ENCODE measurements at places on chromosomes 16 and 17.

DNA sequence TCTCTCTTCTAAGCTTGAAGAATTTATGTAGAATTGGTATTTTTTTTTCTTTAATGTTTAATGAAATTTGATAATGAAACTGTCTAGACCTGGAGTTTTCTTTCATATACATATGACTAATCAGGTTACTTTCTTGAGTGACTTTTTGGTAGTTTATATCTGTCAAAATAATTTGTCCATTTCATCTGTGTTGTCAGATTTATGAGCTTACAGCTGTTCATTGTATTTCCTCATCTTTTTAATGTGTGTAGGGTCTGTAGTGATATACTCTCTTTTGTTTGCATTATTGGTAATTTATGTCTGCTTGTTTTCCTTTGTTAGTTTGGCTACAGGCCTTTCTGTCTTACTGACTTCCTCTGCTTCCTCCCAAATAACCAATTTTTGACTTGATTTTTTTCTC lies 55.7 kb downstream of the TAOK1 start:
- no peak for DNase-seq

- no peak for DNase-seq
These were observed 190.3 kb downstream of the CPPED1 start for GRCh38 chr16:12613131-12613991.

DNA sequence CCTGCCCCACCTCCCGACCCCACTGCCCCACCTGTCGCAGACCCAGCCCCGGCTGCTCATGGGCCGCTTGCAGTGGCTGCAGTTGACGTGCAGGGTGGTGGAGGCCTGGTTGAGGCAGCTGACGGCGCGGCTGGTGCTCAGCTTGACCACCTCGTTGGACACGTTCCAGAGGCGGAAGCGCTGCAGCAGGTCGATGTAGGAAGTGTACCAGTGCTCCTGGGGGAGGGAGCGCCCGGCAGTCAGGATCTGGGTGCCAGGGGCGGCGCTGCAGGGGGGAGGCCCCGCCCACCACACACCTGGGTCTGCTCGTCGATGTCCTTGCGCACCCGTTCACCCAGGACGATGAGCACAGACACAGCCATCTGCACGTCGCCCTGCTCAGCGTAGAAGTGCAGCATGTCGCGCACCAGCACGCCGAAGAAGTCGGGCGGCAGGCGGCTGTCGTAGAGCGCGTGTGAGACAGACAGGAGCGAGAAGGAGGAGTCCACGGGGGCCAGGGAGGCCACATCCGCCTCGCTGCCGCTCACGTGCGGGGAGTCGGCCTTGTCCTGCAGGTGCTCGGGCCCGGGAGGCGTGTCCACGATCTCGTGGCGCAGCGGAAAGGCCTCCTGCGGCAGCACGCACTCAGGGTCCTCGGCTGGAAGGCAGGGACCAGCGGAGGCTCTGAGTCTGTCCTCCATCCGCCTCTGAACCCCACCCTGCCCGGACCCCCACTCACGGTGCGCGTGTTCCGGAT lies 995 bp upstream of the JMJD8 start:
- DNase-seq = no peak

- no peak for DNase-seq
These were observed 46.8 kb downstream of the OMG start for GRCh38 chr17:31250229-31250628.
